ENCODE measurements at places on chromosomes 12 and 14.

DNA sequence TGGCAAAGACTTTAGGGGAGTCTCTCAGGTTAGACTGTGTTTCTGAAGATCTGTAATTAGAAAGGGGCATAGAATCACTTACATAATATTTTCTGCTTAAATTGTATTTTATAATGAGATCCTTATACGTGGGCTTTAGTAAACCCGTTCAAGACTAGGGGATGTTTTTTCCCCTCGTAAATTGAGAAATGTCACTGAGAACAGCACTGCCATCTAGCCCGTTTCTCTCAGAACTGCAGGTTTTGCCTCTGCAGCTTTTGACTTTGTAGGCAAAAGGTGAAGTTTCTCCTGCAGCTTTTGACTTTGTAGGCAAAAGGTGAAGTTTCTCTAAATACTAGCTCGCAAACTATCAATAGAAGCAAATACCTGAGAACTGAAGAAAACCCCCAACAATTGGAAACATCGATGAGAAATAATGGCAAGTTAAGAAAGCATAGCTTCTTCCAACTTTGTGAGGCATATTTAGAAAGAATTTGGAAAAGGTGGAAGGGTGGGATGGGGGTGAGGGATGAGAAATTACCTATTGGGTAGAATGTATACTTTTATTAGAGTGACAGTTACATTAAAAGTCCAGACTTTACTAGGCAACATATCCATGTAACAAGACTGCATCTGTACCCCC is 9.9 kb upstream of the ASPG start:
- no peak for DNase-seq

- DNase-seq: no peak
Observed at GRCh38 chr12:116257215-116257614, 20.3 kb downstream of the MED13L start.

GRCh38 chr12:121795034-121795968 is 1.8 kb upstream of the RHOF start:
- peak; percentile 94 for DNase-seq

DNA sequence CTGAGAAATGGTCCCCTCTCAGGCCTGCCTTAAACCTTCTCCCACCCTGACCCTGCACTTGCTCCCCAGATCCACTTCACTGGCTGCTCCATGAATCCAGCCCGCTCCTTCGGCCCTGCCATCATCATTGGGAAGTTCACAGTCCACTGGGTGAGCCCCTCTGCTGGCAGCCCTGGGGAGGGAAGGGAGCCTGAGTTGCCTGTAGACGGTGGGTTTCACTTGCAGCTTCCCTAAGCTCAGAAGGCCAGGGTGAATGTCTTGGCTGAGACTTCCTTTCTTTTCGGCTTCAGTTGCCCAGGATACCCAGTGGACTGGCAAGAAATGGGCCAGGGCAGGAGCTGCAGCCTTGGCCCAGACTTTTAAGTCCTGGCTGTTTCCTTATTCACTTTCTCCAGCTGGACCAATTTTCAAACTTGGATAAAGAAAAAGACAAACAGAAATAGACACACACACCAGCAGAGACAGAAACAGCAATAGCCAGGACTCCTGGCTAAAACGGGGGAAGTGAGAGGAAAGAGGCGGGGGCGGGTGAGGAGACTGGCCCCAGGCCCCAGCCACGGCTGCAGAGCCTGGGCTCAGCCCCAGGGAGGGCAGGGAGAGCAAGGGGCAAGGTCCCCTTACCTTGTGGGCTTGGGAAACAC is 2.0 kb downstream of the AQP6 start:
- no peak for DNase-seq

DNA sequence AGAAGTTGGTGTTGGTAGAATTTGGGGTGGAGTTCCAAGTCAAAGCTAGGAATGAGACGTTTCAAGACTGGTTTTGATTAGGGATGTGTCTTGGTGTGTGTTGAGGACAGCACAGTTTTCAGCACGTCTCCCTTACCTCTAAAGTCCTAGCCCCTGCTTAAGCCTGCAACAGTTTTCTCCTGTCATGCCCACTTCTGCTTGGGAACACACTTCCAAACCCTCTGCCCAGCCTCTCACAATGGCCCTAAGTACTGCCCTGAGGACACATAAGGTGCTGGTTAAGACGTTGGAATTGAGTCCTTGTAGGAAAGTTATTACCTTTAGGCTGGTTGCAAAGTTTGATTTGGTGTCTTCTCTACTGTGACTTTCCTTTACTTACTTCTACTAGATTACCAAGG is 710 bp upstream of the BMAL2 start:
- DNase-seq: no peak

GRCh38 chr12:106839333-106839732 is 64.9 kb downstream of the RIC8B start:
- no peak for DNase-seq

DNA sequence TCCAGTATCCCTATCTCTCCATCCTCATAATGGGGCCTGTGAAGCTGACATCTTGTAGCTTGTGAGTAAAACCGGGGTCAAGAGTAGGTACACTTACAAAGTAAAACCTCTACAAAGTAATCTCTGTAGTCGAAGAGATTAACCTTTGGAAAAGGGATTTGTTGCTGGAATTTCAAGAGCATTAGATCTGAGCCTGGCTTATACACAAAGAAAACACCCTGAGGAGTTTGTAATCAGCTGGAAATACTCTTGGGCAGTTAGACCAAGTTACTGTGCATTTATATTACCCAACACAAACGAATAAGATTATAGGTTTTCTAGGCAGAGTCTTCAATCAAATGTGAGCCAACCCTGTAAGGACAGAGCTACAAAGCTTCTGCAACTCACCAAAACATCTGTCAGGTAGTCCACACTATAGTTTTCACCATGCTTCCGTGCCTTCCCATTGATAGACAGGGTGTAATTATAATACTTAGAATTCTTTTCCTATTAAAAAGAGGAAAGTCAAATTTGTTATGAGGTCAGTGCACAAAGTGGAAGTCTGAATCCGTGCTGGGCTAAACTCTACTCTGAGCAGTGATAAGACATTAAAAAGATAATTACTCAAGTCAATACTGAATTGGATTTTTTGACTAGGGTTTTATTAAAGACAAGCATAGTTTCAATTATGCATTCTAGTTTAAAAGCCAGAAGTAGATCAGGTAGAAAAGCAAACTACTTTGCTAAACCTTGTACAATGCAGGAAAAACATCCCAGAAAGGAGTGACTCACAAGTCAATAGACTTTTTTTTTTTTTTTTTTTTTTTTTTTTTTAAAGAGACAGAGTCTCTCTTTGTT is 14.6 kb downstream of the GNS start:
- DNase-seq: no peak

- DNase-seq: no peak
Observed at GRCh38 chr12:26143291-26143690, 18.5 kb upstream of the BHLHE41 start.

GRCh38 chr14:64423987-64424386 is 35.8 kb downstream of the MTHFD1 start:
- DNase-seq: peak; percentile 63

DNA sequence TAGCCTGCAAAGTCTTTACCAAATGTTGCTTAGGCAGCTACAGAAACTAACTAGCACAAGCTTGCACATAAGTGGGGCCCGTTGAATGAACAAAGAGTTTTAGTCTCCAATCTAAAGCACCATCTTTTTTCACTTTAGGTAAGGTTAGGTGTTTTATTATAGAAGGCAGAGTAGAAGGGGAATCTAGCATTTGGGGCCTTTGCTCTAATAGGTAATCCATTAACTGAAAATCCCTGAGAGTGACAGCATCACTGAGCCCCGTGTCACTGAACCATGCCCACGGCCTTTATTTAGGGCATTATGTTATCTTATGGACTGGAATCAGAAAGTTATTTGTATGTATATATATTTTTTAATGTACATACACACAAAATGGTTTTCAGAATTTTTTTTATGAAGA is 25.1 kb downstream of the CPNE8 start:
- DNase-seq: no peak

GRCh38 chr12:14948672-14949071 is 10.3 kb upstream of the ERP27 start:
- peak; percentile 45 for DNase-seq

DNA sequence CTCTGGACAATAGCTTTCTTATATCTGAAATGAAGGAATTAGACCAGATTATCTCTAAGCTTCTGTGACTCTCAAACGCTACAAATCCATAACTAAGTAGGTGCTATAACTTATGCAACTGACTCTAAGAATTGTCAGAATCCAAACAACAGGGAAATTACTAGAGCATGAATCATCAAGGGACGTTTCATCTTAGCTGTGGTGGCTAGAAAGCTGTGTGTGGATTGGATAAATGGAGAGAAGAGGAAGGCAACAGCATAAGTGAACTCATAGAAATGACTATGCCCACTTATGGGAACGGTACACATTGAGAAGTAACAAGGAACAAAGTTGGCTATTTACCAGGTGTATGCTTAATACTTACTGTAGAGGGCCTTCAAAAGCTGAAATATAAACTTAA is 96.0 kb upstream of the NEDD1 start:
- no peak for DNase-seq

GRCh38 chr14:97413022-97413539 is 615.9 kb downstream of the VRK1 start:
- DNase-seq: no peak

DNA sequence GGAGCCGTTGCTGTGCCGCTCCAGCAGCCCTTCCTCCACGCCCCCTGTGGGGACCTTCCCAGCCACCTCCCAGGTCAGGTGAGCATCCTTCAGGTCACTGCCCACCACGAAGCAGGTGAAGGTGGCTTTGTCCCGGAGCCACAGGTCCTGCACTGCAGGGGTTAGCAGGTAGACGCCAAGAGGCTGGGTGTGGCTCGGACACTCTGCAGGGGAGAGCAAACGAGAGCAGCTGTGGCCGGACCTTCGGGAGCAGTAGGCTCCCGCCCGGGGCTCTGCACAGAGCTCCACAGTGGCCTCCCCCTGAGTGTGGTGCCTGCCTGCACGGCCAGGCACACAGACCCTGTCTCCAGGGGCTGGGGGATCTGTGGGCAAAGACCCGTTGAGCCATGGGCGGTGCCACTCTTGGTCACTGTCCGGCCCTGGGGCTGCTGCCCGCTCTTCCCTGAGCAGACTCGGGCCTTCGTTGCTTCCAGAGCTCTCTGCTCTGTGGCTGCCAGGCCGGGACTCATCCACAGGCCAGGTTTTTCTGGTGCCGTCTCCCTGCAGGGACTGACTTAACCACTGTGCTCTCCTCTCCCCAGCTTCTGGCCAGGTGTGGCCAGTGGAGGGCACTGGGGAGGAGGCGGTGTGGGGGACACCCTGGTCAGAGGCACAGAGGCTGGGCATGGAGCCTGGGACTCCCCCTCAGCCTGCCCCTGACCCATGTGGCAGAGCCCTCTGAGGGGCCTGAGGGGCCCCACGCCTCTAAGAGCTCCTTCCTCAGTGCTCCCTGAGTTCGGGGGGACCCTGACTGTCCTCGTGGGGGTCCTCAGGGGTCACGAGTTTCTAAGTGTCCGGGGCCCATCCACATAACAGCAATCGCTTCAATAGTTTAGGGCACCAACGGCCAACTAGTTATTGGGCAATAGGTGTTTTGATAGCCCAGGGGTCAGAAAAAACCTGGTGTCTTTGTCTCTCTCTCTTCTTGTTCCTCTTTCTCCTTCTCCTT is 314.9 kb downstream of the TMEM121 start:
- no peak for DNase-seq

DNA sequence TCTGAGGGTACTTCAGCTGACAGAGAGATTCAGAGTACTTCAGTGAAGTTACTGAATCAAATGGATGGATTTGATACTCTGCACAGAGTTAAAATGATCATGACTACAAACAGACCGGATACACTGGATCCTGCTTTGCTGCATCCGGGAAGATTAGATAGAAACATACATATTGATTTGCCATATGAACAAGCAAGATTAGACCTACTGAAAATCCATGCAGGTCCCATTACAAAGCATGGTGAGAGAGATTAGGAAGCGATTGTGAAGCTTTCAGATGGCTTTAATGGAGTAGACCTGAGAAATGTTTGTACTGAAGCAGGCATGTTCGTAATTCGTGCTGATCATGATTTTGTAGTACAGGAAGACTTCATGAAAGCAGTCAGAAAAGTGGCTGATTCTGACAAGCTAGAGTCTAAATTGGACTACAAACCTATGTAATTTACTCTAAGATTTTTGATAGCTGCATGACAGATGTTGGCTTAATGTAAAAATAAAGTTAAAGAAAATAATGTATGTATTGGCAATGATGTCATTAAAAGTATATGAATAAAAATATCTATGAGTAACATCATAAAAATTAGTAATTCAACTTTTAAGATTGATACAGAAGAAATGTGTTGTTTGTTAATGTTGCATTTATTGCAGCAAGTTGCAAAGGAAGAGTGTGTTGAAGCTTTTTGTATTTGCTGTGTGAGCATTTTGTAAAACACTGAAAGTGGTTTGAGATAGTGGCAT is 136.1 kb upstream of the RAP1B start:
- no peak for DNase-seq

- no peak for DNase-seq
Observed at GRCh38 chr14:90406384-90406798, 9.6 kb downstream of the CALM1 start.

GRCh38 chr12:45284096-45284901 is 68.4 kb downstream of the ANO6 start:
- DNase-seq: no peak

DNA sequence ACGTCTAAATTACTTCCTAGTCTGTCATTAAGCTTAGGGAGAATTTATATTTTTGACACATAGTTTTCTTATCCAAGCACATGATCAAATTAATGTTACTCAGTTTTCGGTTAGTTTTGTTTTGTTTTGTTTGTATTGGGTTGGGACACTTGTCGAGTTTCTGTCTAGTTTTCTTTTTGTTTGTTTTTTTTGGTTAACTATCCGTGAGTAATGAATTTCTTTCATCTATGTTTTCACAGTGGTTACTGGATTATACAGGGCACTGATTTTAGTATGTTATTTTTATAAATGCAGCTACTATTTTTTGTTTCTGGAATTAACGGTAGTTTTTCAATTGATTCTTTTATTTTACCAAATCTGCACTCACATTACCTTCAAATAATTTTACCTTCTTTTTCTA is 2.7 kb downstream of the KLRF1 start:
- DNase-seq: no peak

DNA sequence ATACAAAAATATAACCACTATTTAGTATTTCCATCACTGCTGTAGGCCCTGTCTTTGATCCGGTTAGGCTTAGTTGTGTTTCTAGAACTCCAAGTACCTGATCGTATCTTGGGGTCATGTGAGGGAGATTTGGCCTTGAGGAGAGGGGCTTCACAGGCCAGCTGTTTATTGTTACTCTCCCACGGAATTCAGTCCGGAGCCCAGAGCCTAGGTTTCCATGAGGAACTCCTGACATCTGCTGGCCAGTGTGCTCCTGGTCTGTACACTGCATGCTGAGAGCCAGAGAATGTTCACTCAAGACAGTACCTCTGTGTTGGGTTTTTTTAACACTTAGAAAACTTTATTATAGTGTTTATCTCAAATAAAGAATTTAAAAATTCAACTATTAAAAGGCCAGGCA is 341.0 kb upstream of the TMEM132C start:
- DNase-seq: no peak

- no peak for DNase-seq
Observed at GRCh38 chr12:33588725-33589405, 149.2 kb upstream of the SYT10 start.
